ENCODE measurements at places on chromosomes 16 and 17.

- DNase-seq: no peak
Observed at GRCh38 chr17:82098939-82099763, 1.1 kb upstream of the FASN start.

GRCh38 chr17:73309727-73310596, 1.8 kb downstream of the CDC42EP4 start:
- DNase-seq: no peak

DNA sequence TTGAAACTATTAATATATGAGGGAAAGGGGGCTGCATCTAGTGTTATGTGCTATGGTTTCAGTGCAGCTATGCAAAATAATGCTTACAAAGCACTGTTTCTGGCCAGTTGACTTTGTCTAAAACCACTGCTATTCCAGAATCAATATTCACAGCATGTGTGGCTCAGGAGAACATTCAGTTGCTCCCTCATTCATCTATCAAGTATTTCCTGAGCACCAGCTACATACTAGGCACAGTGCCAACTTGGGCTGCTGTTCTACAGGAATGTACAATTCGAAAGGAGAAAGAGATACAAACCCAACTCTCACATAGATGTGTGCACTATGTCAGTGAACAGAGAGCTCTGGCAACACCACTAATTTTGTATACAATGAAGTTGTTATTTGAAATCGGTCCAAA, 183.0 kb downstream of the PHKB start:
- DNase-seq: no peak

DNA sequence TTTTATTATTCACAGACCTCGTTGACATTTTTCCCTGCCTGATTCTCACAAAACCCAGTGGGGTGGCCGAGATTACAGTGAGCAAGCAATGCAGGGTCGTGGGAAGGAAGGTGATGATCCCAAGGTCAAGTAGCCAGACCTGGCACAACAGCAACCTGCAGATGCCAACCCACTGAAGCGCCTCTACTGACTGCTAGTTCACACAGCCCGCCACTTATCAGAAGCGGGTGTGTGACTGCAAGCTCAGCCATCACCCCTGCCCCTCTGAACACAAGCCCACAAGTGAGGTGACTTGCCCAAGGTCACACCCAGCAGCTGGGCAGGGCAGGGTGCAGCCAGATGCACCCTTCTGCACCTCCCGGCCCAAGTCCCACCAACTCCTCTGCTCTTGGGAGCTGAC, 7.1 kb downstream of the TFAP4 start:
- DNase-seq: no peak

- peak; percentile 83 for DNase-seq
Observed at GRCh38 chr17:38511150-38512108, 83.2 kb downstream of the ARHGAP23 start.

GRCh38 chr17:59003860-59004259, 102.8 kb downstream of the TRIM37 start:
- DNase-seq: no peak

- no peak for DNase-seq
Observed at GRCh38 chr17:27607521-27608091, 23.4 kb upstream of the LGALS9 start.

DNA sequence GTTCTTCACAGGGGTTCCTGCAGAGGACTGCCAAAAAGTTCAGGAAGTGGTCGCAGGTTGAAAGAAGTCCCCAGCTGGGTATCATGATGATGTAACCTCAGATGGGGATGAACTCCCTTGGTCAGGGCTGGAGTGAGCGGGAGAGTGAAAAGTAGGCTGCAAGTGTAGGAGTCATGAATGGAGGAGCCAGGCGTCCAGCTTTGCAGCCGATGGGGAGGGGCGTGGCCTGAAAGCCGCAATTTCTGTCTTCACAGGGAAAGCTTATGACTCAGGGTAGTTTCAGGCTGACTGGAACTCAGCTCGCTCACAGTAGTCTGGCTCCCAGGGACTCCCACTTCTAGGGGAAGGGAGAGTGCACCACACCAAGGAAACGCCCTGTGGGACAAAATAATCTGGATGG, 70.0 kb upstream of the HS3ST3A1 start:
- no peak for DNase-seq

- no peak for DNase-seq
Observed at GRCh38 chr17:81404558-81405165, 9.4 kb downstream of the BAHCC1 start.

DNA sequence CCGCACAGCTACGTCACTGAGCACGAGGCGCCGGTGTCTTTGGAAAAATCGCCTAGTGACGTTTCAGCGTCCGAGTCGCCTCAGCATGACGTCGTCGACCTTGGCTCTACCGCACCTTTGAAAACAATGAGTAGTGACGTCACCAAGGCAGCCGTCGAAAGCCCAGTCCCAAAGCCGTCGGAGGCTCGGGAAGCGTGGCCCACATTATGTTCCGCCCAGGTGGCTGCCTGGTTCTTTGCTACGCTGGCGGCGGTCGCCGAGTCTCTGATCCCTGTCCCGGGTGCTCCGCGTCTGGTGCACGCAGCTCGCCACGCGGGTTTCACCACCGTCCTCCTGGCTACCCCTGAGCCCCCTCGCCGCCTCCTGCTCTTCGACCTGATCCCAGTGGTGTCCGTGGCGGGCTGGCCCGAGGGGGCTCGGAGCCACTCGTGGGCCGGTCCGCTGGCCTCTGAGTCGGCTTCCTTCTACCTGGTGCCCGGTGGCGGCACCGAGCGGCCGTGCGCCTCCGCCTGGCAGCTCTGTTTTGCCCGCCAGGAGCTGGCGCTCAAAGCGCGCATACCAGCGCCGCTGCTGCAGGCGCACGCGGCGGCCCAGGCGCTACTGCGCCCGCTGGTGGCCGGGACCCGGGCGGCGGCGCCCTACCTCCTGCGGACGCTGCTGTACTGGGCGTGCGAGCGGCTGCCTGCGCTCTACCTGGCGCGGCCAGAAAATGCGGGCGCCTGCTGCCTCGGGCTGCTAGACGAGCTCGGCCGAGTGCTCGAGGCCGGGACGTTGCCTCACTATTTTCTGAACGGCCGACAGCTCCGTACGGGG, 1.5 kb downstream of the TMEM102 start:
- DNase-seq: peak; percentile 76

GRCh38 chr17:39009581-39010001, 42.4 kb upstream of the FBXO47 start:
- DNase-seq: no peak

DNA sequence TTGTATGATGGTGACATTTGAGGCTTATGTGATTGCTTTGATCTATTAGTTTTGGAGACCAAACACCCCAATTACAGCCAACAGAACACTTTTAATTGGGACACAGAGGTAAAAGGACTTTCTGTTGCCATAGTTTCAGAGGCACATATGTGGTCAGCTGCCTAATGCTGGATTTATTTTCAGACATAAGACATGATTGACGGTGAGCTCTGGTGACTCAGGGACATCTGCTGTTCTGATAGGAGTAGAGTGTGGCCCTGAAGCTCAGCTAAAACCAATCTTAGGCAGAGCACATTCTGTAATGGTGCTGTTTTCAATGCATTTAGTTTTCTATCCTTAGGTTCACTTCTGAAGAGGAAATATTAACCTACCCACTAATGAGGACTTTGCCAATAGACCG, 247.1 kb downstream of the UTP18 start:
- DNase-seq: no peak

DNA sequence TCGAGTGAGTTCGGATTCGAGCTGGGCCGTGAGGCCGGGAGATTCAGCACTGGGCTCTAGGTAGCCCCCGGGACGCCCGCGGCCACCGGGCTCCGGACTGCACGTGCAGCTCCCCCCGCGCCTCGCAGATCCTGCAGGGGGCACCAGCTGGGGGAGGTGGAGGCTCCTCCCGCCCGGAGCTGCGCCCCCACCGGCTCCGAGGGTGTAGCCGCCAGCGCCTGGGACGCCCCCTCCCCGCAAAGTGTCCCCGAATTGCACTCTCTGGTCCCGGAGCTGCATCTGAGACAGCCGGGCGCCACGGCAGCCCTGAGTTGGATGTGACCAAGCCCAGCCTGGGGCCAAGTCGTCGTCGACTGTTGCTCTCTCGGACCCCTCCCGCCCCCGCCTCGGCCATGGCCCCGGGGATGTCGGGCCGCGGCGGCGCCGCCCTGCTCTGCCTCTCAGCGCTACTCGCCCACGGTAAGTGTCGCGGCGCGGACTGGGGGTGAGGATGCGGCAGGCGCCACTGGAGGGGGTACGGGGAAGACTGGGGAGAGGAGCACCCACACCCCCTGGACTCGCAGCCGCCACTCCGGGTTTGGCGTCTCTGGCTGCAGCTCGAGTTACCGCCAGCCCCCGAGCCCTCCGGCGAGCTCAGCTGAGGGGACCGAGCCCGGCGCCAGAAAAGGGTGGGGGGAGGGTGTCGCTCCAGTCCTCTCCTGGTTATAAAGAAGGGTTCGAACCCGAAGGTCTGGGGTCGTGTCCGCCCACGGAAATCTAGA, 1.5 kb downstream of the TMEM132E start:
- DNase-seq: no peak

GRCh38 chr17:78224231-78225087, 7.0 kb upstream of the TMEM235 start:
- no peak for DNase-seq

- peak; percentile 81 for DNase-seq
Observed at GRCh38 chr17:40355123-40355803, 9.3 kb downstream of the GJD3 start.

DNA sequence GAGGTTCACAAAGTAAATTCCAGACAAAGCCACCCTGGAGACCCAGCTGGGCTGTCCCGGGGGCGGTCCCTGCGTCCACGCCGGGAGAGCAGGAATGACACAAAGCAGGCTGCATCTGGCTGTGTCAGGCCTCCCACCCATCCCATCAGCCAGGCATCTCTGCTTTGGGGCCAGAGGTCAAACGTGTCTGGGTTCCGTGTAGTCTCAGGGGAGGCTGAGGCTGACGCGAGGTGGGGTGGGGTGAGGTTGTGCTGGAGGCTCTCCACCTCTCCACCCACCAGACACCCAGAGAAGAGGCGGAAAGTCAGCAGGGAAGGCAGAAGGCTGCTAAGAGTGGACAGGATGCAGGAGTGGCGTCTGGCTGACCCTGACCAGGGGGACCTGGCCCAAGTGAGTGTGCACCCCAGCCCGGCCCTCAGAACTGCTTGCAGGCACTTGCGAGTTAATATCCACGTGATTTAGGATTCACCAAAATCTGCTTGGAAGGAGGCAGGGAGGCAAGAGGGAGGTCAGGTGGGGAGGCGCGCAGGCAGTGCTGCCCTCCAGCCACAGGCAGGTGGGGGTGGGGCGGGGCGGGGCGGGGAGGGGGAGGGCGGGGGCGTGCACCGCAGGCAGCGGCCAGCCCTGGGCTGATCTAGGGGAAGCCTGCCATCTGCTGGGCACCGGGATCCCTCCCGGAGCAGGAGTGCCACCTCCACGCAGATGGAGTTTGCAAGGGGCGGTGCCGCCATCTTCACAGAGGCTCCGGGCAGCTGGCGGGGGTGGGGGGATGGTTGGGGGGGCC, 44.3 kb downstream of the TBC1D16 start:
- peak; percentile 89 for DNase-seq

GRCh38 chr17:46942441-46943217, 19.7 kb downstream of the GOSR2 start:
- DNase-seq: peak; percentile 93

DNA sequence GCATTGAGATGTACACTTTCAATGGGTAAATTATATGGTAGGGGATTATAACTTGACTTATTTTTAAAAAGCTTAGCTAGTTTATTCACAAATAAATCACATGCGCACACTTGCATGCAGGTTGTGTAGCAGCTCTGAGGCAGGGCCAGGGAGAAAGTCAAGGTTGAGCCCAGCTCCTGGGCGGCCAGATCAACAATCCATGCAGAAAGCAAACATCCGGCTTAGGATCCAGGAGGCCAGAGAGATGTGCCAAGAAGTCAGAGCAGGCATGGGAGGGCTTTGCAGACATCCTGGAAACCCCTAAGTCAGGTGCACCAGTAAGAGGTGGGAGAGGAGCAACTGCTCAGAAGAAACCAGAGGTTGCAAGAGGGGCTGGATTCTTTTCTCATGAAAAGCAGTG, 186.5 kb downstream of the AXIN2 start:
- DNase-seq: no peak

DNA sequence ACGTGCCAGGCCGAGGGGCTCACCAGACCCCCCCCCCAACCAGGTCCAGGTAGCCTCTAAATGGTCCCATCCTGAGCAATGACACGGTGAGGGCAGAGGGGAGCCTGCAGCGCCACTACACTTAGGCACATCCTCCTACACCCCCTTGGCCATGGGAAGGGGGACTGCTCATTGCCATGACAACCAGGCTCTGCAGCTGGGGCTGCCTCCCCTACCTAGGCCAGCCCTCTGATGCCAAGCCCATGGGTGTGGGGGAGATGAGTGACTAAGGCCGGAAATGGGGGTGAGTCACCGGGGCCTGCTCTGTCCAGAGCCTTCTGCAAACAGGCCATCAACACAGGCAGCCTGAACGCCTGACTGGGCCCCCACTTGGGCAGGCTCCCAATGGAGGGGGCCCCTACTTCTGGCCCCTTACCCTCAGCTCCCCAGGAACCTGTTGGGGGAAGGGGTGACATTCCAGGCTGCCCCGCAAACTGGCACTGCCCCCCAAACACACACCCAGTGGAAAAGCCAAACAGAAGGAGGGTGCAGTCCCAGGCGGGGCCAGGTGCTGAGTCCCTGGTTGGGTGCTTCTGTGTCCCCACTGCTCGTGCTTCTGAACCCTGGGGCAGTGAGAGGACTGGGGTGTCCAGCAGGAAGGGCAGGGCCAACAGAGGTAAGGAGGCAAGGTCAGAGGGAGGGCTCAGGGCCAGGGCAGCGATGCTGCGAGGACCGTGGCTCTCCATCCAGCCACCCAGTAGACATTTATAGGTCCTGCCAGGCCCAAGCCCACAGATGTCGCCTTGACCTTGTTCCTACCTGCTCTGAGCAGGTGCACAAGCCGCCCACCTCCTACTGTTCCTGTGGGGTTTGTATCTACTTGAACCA, 8.2 kb downstream of the PLCD3 start:
- DNase-seq: peak; percentile 99

- no peak for DNase-seq
Observed at GRCh38 chr16:719815-720446, 1.0 kb upstream of the ANTKMT start.

- DNase-seq: no peak
Observed at GRCh38 chr16:81928271-81928918, 82.9 kb downstream of the SDR42E1 start.

DNA sequence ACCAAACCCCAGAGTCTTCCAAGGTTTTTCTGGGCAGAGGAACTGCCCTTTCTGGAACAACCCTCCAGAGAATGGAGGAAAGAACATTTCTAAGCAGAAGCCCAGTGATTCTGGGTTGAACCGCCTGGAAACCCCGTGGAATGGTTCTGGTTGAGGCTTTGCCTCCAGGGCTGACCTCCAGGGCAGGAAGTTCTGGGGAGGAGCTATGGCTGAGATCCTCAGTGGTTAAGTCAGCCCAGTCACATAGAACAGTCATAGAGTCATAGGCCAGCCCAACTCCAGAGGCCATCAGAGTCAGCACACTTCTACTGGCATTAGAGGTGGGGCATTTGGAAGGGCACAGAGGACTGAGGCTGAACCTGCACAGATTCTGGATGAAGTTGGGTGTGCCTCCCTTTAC, 65.9 kb downstream of the SPACA3 start:
- no peak for DNase-seq

- DNase-seq: no peak
Observed at GRCh38 chr17:48148854-48149786, 41.6 kb downstream of the SNX11 start.

- no peak for DNase-seq
Observed at GRCh38 chr17:75734674-75735294, 13.5 kb downstream of the ITGB4 start.
